8988T (cell line): ENCODE measurements at places on chromosomes 3 and 15.

DNA sequence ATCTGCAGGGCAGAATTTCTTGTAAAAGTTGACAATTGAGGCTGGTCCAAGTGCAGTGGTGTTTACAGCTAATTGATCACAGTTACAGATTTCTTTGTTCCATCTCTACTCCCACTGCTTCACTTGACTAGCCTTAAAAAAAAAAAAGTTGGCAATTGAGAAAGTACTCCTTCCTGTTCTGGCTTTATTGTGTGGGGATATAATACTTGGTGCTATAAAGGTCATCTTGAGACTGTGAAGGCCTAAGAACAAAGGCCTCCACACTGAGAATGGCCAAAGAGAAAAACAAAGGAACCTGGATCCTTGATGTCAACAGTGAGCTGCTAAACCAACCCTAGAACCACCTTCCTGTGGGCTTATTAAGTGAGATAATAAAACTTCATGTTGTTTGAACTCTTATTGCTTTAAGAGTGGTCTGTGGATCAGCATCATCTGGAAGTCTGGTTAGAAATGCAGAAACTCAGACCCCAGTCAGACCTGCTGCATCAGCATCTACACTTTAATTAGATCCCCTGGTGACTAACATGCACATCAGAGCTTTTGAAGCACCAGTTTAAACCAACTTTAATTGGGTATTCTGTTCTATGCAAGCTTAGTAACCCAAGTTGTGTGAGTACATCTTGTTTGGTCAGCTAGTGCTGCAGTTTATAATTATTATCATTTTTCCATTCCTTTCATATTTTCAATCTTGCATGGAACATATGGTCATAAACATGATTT is 55.2 kb downstream of the TMOD3 start:
- no peak for DNase-seq

GRCh38 chr15:97076011-97076410 is 745.5 kb downstream of the NR2F2 start:
- no peak for DNase-seq

DNA sequence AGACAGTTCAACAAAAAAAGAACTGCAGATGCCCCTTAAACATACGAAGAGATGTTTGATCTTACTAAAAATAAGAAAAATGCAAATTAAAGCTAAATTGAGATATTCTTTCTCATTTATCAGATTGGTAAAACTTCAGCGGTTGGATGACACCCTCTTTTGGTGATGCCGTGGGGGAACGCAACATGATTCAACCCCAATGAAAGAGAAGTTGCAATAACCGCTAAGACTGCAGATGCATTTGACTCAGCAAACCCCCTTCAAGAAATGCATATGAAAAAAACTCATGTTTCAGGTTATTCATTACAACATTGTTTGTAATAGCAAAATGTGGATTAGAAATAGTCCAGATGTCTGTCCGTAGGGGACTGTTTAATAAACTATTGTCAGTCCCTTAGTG is 3.6 kb downstream of the KLHL6 start:
- DNase-seq, result no peak

GRCh38 chr15:67405208-67406191 is 115.4 kb upstream of the C15orf61 start:
- no peak for DNase-seq
